ENCODE measurements at places on chromosomes 4 and X.

DNA sequence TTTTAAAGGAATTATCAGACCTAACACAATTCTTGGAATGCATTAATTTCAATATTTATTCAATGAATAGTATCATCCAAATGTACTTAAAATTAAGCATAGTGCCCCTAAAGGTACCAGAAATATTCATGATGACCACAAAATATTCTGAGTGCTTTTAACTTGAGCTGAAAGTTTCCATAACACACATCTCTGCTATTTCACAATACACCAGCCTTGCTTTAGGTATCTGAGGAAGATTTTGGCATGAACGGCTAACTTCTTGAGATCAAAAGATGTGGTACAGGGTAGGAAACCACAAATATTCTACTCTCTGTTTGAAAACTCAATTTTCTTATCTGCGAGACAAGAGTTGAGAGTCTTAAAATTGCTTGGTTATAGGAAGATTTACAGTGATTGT lies 538.3 kb upstream of the PCDH7 start:
- DNase-seq: no peak

- DNase-seq: no peak
Observed at GRCh38 chrX:7127056-7127455, 20.5 kb upstream of the STS start.

- no peak for DNase-seq
Observed at GRCh38 chr4:118318931-118319330, 33.9 kb downstream of the PRSS12 start.

GRCh38 chr4:107799669-107800450 lies 24.9 kb upstream of the SGMS2 start:
- DNase-seq: no peak

DNA sequence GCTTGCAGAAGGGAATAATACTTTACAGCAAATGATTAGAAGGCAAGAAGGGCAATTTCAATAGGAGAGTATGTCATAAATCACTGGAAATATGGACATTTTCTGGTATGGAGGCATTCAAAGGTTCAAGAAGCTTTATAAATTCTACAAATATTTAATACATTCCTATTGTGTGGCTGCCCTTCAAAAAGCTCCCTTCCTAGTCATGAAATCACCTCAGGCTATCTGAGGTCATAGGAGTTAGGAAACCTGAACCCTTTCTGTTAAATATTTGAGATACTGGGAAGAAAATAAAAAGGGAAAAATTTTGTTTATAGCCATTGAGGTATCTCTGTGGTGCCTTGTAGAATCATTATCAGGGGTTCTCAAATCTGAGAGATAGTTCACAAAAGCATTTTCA lies 316.8 kb upstream of the EMCN start:
- no peak for DNase-seq

- peak; percentile 34 for DNase-seq
Observed at GRCh38 chrX:45986971-45987370, 558.2 kb downstream of the ZNF674 start.

GRCh38 chr4:19728773-19729172 lies 522.9 kb upstream of the SLIT2 start:
- no peak for DNase-seq

DNA sequence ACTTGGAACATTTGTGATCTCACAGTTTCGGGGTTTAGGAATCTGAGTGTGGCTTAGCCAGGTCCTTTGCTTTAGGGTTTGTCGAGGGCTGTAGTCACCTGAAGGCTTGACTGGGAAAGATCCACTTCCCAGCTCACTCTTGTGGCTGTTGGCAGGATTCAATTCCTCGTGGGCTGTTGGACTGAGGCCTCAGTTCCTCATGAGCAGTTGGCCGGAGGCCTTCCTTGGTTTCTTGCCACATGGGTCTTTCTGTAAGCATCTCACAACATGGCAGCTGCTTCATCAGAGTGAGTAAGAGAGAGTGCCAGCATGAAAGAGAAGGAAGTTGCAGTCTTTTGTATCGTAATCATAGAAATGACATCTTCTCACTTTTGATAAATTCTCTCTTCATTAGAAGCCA lies 11.1 kb downstream of the TXLNG start:
- no peak for DNase-seq

DNA sequence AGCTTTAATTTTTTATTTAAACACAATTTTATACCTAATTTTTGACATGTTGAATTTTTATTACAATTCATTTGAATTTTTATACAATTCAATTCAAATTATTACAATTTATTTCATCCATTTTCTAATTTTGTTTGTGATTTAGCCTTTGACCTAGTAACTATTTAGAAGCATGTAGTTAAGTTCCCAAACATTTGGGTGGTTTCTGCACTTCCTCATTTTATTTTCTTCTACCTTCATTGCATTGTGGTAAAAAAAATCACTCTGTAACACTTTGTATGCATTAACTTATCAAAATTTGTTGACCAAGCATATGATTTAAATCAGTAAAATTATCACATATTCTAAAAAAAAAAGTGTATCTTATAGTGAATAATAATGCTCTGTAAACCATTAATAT lies 928.9 kb downstream of the ARAP2 start:
- no peak for DNase-seq

All from PC-3 (cell line).